ENCODE measurements at places on chromosomes 5 and 9. TPM values are rescaled to one million over a fixed set of nuclear protein-coding genes. Genes with fewer than 3 reads are reported as not detected.
A peak's percentile ranks its signal among the peaks of the same experiment; 100 is the strongest.

DNA sequence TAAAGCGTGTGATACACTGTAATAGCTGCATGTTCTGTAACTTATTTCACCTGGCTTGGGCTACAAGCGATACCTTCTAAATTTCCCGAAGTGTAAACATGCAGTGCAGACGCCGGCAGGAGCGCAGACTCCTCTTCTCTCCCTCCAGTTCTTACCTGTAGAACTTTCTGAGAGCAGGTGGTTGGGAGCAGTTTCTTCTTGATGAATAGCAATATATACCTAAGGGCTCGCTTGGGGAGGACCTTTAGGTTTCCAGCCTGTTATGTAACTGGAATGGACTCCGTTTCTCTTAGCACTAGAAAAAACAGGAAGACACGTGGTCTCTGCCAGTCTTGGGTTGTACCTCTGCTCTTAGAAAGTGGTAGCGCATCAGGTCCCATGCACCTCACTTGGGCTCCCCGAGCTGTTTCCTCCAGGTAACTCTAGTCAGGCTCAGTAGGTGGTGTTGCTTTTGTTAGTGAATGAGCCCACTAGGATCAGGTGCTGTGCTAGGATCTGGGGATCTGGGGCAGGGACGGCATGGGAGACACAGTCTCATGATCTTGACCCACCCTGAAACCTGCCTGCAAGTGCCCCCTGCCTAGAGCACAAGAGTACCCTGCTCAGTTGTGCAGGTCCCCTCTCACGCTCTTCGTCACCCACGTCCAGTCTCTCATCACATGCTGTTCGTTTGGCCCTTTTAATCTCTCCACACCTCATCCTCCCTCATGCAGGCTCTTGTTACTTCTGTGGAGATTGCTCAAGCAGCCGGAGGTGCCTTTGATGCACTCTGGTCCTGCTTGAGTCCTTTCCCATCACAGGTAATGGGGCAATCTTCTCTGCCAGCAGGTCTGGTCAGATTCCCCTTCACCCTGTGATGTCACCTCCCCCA lies 2.8 kb downstream of the TENT4A start:
- no peak for DNase-seq

IL3 gene
- total RNA-seq, result not detected

- no peak for DNase-seq
These were observed 77.6 kb downstream of the SMIM15 start for GRCh38 chr5:61084658-61085057.

FOXD4 gene
- total RNA-seq, result 0.31 TPM

- DNase-seq, result no peak
These were observed 80.9 kb downstream of the EBF1 start for GRCh38 chr5:159018855-159019254.

DNA sequence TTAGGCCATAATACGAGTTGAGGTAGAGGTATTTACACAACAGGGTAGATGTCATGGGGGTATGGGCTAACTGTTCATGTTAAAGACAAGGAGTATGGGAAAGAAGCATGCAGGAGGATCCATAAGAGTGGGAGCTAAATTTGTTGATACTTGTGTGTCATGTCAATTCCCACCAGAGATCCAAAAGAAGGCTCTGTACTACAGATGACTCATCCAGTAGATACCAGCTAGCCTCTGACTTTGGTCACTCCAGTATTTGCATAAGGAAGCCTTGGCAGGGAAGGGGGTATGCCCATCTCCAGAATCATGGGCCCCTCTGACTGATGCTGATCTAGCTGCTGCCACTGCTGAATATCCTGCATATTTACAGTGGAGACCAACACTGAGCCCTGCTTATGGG lies 743.7 kb upstream of the GRAMD2B start:
- no peak for DNase-seq

PCDHB11 gene
- 2.1 TPM for total RNA-seq

GRCh38 chr5:126138281-126138931 lies 284.8 kb upstream of the GRAMD2B start:
- peak; percentile 62 for DNase-seq

GRCh38 chr9:120583958-120584369 lies 4.0 kb upstream of the CDK5RAP2 start:
- peak; percentile 92 for DNase-seq

DNA sequence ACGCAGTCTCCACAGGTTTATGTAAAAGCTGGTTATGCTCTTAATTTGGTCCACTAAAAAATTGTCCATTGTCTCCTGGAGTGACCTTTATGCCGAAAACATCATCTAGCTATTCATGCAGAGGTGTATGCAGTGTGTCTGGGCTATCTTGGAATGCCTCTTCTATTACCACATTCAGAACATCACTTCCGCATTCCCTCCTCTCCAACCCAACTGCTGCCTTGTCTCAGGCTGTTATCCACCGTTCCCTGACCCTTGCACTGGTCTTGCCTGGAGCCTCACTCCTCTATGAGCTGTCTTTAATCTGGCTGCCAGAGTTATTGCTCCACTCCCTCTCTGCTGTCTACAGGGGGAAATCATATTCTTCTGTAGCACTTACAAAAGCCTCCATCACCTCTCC lies 214.1 kb upstream of the ANKRD55 start:
- DNase-seq, result no peak

DNA sequence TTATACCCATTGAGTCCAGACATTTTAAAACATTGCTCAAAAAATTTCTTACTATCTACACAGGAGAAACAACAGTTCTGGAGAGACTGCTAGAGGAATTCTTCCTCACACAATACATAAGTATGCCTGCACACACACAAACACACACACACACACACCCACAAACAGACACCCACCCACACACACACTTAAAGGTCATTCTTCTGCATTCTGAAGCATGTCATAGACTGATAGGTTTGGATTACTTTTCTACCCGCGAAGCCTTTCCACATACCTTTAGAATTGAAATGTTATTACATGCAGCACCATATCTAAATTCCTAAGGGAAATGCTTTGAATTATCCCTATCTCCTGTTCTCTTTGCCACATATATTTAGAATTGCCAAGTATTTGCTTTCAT lies 80.2 kb downstream of the FAM174A start:
- peak; percentile 57 for DNase-seq

- no peak for DNase-seq
These were observed 204.1 kb downstream of the ELAVL2 start for GRCh38 chr9:23621924-23622323.

DNA sequence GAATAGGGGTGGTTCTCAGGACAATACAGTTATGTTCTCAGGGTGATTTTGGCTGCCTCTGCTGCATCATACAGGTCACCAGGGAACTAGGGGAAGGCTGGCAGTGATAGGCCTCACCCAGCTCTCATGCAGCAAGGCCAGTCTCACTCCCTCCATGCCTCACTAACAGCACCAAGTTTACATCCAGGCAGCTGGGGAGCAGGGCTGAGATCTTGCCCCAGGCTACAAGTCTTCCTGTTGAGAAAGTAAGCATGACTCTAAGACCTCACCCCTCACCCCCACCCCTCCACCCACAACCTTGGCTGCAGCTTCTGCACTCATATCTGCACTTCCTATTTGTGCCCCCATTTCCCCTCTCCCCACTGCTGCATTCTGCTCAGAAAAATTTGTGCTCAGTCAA lies 481.2 kb downstream of the ACTL7B start:
- DNase-seq, result no peak

DNA sequence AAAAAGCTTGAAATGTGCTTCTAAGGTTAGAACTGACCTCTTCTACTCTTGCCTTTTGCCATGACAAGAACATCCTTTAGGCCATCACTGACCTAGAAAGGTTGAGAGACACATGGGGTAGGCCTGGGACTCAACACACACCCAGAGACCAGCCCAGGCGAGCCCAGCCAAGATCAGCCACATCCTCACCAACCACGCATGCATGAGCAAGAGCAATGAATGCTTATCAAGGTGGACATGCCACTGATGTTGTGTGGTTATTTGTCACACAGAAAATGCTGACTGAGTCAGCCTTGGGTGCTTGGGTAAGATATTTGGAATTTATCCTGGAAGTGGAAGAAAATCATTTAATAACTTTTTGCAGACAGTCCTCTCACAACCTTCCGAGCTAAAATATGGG lies 39.4 kb downstream of the SMIM23 start:
- DNase-seq, result peak; percentile 75

GRCh38 chr5:104513640-104514072 lies 951.1 kb upstream of the NUDT12 start:
- DNase-seq, result no peak

SPATA9 gene
- 0.98 TPM for total RNA-seq

DNA sequence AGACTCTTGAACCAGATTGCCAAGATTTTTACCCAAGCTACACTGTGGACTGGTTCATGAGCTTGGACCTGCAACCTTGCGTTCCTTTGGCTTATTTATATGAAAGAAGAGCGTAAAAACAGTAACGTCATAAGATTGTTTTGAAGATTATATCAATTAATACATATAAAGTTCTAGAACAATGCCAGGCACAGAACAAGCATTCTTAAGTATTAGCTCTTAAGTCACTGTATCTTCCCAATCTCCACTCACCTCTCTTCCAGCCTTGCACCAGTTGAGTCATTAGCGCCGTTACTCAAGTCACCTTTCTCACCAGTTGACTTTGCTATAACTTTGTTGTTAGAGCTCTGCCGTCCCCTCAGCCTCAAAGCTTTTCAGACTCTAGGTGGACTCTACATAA lies 415.7 kb downstream of the PLK2 start:
- DNase-seq, result no peak

ABLIM3 gene
- 3.9 TPM for total RNA-seq

- DNase-seq, result peak; percentile 16
These were observed 154.1 kb downstream of the NTRK2 start for GRCh38 chr9:84823421-84824271.

PCDHB14 gene
- 6.4 TPM for total RNA-seq

PRLR gene
- 0.93 TPM for total RNA-seq

DNA sequence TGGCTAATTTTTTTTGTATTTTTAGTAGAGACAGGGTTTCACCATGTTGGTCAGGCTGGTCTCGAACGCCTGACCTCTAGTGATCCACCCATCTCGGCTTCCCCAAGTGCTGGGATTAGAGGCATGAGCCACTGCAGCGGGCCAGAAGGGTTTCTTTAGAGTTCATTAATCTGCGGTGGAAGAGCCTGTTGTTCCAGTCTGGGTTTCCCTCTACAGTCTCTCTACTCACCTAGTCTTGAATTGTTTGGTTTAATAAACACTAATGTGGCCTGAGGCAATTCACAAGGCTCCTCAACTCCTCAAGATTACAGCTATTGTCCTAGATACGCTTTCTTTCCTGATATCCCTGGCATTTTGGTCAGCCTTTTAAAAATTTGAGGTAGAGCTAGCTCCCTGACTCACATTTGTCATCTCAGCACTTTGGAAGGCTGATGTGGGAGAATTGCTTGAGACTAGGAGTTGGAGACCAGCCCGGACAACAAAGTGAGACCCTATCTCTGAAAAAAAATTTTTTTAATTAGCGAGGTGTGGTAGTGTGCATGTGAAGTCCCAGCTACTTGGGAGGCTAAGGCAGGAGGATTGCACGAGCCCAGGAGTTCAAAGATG lies 4.6 kb upstream of the SAR1B start:
- no peak for DNase-seq

HAVCR1 gene
- 1.3 TPM for total RNA-seq

DNA sequence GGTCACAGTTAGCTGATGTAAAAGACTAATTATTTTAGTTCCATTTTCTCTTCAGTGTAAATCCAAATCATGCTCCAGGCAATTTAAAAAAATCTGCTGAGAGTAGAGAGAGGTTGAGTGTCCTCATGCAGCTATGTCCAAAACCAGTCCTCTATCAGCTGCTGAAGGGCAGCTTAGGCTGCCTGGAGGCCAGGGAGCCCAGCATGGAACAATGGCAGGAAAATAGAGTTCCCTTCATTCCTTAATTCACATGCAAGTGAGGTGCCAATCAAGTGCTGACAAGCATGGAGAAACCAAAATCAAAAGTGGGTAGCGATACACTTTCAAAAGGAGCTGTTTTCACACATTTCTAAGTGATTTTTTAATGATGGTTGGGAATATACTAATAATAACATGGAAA lies 78.3 kb upstream of the POU5F2 start:
- no peak for DNase-seq

GRCh38 chr5:32541241-32541640 lies 44.1 kb upstream of the SUB1 start:
- peak; percentile 29 for DNase-seq

ZNF354B gene
- total RNA-seq, result 9.5 TPM

DNA sequence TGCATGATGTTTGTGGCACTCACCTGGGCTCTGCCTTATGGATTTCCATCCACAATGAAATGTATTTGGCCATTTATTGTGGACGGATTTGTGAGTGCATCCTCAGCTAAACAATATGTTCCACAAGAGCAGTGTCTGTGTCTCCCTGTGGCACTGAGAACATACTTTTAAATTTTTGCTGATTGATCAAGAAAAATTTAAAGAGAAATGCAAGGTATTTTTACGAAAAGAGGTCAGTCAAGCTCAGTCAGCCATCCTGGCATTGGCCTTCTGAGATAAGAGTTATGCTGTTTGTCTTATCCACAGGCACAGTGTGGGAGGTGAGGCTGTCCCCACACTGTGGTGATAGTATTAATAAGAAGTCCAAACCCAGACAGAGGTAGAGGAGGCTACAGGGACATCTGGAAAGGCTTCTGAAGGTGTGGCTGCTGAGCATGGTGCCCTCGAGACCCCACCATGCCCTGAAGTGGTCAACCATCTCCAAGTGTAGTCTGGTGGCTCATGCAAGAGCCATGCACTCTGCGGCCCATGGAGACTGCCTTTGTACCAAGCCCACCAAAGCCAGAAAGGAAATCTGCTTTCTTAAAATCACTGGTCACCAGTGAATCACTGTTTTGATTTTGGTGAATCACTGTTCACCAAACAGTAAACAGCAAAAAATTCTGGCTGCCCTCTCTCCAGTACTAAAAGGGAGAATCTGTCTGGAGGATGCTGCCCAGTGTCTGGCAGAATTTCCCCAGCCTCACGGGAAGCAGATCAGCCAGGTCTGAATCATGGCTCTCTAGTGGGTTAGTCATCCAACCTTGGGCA lies 28.8 kb downstream of the SPOCK1 start:
- peak; percentile 99 for DNase-seq

PCDHAC2 gene
- total RNA-seq, result 6.9 TPM

GRCh38 chr9:38141746-38142591 lies 72.9 kb upstream of the SHB start:
- peak; percentile 91 for DNase-seq

TICAM2 gene
- 6.8 TPM for total RNA-seq

GRCh38 chr9:79687131-79687447 lies 115.3 kb downstream of the TLE4 start:
- DNase-seq, result no peak

PCDHGA12 gene
- 1.6 TPM for total RNA-seq

- DNase-seq, result no peak
These were observed 122.4 kb upstream of the NMUR2 start for GRCh38 chr5:152527358-152528052.

- DNase-seq, result peak; percentile 98
These were observed 1247.0 kb upstream of the ACO1 start for GRCh38 chr9:31137176-31138160.

DNA sequence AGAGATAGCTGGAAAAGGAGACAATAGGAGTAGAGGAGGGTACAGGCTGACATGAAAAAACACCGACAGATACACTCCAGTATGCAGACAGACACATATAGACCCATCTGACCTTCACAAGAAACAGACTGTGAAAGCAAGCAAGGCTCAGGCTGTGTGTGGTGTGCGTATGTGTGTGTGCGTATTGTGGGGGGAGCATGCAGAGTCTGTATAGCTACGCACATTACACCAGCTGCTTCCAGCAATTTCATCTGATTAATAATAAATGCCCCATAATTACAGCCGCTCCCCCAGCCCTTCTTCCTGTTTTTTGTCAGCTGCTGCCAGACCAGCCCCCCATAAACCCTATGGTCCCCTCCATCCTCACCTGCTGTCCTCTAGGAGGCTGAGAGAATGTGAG lies 6.7 kb downstream of the CNTFR start:
- DNase-seq, result no peak

SGTB gene
- 31.7 TPM for total RNA-seq

GRCh38 chr9:103789686-103790085 lies 304.4 kb upstream of the SMC2 start:
- DNase-seq, result no peak

CCDC192 gene
- total RNA-seq, result not detected

FTMT gene
- not detected for total RNA-seq
